Activated naive CD4-positive, alpha-beta T cell treated with Interleukin-2 at 50 U/mL for 16 hours (primary cell): ENCODE measurements at places on chromosomes 11 and 22.

GRCh38 chr11:33957304-33957917 is 65.5 kb upstream of the LMO2 start:
- no peak for DNase-seq

GRCh38 chr11:93842461-93842860 is 8.0 kb downstream of the VSTM5 start:
- DNase-seq, result no peak

- no peak for DNase-seq
Observed at GRCh38 chr11:65277631-65278277, 16.0 kb downstream of the POLA2 start.

DNA sequence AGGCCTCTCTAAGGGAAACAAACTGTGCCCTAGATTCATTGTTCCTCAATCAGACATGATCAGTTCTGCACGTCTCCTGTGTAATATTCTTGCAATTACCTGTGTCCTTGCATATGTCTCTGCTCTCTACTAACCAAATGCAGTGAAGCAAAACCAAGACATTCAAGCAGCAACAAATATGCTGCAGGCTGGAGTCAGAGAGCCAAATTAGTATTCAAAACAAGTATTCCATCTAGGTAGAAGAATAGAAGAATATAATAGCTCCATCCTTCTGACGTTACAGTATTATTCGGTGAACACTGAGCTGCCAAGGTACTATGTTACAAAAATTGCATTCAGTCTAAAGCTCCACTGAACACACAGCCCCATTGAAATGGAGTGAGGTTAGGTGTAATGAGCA is 51.8 kb downstream of the SLN start:
- DNase-seq, result no peak

DNA sequence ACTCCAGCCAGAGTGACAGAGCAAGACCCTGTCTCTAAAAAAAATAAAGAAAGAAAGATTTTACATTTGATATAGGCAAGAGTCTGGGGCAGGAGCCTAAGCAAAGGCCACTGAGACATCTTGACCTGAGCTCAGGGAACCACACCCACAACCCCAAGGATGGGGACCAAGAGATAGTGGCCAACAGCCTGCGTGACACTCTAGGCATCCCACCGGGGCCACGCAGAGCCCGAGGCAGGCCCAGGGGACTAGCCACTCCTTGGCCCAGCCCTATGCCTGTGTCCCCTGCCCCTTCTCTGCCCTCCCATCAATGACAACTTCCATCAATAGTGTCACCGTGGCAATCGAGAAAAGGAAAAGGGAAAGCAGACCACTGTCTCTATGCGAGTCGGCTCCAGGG is 41.1 kb downstream of the MN1 start:
- DNase-seq, result no peak
